ENCODE measurements at places on chromosomes 13 and 19.

GRCh38 chr13:105282406-105283285 lies 1252.8 kb downstream of the EFNB2 start:
- no peak for DNase-seq

GRCh38 chr13:45143346-45143751 lies 23.0 kb downstream of the GTF2F2 start:
- no peak for DNase-seq

DNA sequence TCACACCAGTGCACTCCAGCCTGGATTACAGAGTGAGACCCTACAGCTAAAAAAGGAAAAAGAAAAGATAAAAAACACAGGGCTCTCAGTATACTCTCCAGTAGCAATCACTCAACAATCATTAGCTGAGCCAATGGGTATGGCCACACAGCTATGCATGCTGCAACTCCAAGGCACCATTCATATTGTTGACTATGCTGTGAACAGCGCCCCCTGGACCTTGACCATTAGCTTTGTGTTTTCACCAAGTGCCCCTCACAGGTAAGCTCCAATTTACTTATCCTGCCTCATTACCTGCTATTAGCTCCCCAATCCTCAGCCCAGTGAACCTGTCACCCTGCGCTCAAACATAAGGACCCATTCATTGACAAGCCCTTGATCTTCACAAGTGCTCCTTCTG lies 35.8 kb downstream of the ZIC5 start:
- no peak for DNase-seq

GRCh38 chr19:21335721-21336120 lies 6.5 kb upstream of the ZNF708 start:
- no peak for DNase-seq

GRCh38 chr13:20130652-20131051 lies 30.2 kb downstream of the GJA3 start:
- DNase-seq, result no peak

GRCh38 chr13:113109151-113110047 lies 3.8 kb downstream of the F7 start:
- no peak for DNase-seq

GRCh38 chr13:75220238-75220542 lies 261.8 kb downstream of the TBC1D4 start:
- no peak for DNase-seq

- DNase-seq, result no peak
These were observed 16.1 kb downstream of the ZNF536 start for GRCh38 chr19:30388327-30388726.

DNA sequence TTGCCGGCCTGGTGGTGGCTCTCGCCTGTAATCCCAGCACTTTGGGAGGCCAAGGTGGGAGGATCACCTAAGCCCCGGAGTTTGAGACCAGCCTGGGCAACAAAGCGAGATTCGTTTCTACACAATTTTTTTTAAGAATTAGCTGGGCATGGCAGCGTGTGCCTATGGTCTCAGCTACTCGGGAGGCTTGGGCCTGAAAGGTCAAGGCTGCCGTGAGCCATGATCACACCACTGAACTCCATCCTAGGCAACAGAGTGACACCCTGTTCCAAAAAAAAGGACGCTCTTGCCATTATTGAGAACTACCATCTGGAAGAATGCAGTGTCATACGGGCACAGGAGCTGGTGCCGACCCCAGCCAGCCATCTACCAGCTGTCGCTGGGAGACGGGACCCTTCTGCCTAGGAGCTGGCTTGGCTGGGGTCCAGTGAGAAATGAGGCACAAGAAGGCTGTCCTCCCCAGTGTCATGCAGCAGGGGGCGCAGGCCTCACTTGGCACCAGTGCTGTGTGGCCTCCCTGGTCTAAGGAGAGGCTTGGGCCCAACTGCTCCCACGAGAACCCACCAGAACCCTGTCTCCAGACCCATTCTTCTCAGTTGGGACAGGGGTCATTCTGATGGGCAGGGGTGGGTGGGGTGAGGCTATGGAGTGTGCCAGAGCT lies 12.2 kb upstream of the RELB start:
- no peak for DNase-seq

DNA sequence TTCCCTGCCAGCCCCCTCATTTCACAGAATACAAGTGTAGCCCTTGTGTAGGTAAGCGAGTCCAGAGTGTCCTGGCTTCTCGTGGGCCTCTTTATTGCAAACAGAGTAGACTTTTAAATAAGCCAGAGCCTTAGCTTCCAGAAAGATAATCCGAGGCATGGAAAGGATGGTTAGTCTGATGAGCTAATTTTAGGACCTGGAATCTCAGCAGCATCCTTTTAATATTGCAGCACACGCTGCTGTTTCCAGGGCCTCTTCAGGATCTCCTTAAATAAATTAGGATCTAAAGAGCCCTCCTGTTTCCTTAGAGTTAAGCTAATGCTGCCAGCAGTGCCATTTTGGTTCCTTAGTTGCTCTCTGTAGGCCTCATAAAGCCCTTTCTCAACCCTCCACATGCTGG lies 99.2 kb downstream of the RFC3 start:
- no peak for DNase-seq

GRCh38 chr19:39342647-39343305 lies 555 bp downstream of the SAMD4B start:
- DNase-seq, result peak; percentile 67

GRCh38 chr19:58568453-58569130 lies 4.5 kb downstream of the MZF1 start:
- no peak for DNase-seq

DNA sequence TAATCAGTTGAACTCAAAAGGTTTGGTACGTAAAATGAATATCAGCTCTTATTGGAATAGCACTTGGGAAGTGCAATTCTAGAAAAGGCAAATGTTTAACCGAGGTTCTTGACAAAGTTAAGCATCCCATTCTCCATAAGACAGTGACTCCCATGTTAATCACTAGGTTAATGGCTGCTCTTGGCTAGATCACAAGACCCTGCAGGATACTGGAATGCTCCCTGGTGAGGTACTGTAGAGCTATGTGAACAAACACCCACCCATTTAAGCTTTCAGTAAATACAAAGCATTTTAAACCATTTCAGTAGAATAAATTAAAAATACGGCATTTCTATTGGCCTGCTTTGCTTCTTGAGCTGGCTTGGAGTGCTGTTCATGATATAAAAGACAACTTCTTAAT lies 56.5 kb downstream of the TDRD3 start:
- DNase-seq, result no peak

- no peak for DNase-seq
These were observed 2.2 kb upstream of the FREM2 start for GRCh38 chr13:38684714-38685113.

- no peak for DNase-seq
These were observed 15.6 kb downstream of the SPACA7 start for GRCh38 chr13:112391746-112392145.

DNA sequence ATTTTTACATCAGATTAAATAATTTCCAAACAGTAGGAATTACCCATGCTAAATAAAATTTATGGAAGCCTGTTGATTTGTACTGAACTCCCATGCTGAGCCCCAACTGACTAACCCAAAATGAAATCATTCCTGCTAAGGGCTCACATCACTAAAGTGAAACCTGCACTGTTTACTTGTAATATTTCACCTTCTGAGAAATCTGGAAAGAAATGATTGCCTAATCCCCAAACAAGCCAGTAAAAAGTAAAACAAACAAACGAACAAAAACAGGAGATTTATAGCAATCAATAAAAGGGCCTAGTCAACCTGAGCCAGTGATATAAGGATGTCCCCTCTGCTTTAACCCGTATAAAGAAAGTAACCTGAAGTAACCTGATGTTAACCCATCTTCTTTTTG lies 1599.8 kb downstream of the OLFM4 start:
- no peak for DNase-seq

- no peak for DNase-seq
These were observed 22.9 kb upstream of the CFAP97D2 start for GRCh38 chr13:114155926-114156883.

- DNase-seq, result no peak
These were observed 3.6 kb downstream of the TLE2 start for GRCh38 chr19:3025549-3025886.

- no peak for DNase-seq
These were observed 78.4 kb downstream of the MIPEP start for GRCh38 chr13:23810685-23811240.

- DNase-seq, result no peak
These were observed 47.7 kb upstream of the MAB21L1 start for GRCh38 chr13:35524171-35524570.

GRCh38 chr13:65830411-65831205 lies 1399.5 kb downstream of the PCDH9 start:
- no peak for DNase-seq

- DNase-seq, result no peak
These were observed 41.8 kb downstream of the IGFL3 start for GRCh38 chr19:46082728-46083050.

DNA sequence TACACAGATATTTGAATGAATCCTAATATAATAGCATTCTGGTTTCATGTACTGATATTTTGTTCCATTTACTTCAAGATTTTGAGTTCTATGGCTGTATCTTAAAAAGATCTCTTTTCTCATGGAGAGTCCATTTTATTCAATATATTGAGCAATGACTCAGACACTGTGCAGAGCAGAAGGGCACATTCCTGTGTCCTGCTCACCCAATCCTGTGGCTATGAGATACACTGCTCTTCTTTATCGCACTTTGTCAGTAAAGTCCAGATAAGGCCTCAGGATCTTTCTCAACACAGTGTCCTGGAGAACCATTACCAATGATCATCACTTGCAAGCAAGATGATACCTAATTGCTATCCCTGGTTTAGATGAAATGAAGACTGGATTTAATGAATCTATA lies 155.0 kb downstream of the CYSLTR2 start:
- DNase-seq, result no peak

- DNase-seq, result no peak
These were observed 3.4 kb downstream of the PBX4 start for GRCh38 chr19:19615086-19615485.

DNA sequence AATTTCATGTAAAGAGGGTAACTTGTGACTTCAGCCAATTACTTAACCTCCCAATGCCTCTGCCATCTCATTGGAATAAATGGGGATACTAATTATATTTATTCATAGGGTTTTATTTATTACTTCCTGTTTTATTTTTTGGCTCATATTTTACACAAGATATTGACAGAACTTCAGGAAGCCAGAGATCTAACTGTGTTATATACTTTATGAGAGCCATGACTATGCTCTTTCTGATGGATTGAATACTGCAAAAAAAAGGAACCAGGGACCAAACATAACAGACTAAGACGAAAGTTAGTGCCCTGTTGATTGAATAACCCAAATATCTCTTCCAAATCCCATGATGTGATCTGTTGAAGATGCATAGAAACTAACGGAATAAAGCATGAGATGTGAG lies 243.3 kb upstream of the STARD13 start:
- DNase-seq, result no peak

DNA sequence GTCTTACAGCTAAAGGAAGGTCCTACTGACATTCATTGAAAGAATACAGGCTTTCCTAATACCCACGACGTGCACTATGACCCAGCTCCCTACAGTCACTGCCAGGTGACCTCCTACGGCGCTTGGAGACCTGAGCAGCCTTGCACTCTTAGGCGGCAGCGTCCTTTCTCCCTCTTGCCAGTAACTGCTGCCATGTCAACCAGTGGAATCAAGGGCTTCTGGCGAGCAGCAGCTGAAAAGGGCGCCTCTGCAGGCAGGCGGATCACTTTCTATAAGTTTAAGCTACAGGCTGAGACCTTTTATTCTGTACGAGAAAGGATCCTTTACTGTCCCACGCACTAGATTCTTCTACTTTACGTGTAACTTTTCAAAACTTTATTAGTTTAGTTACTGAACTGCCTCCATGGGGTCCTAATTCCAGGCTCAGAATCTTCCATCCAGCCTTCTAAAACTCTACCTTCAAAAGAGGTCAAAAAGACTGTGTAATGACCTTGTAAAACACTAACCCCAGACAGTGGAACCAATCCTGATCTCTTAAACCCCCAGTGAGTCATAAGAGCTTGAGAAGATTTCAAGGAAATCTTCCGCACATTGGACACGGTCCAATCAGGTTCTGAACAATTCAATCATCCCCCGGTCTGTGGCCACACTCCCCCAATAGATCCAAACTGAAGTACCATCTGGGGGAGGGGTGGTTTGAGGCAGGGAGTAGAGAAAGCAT lies 1.9 kb downstream of the KCTD12 start:
- DNase-seq, result no peak

DNA sequence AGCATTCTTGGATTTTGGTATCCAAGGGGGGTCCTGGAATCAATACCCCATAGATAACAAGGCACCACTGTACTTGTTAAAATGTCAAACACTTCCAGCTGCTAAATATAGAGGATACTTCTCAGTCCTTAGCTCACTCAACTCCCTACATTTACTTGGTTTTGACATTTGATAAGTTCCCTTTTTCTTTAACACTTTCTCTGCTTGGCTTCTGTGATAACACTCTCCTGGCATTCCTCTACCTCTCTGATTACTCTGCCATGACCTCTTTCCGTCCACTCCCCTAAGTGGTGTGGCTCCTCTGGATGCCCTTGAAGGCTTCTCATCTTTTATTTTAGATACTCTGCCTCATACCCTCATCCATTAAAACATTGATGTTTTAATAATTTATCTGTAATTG lies 65.2 kb downstream of the MICU2 start:
- DNase-seq, result no peak

DNA sequence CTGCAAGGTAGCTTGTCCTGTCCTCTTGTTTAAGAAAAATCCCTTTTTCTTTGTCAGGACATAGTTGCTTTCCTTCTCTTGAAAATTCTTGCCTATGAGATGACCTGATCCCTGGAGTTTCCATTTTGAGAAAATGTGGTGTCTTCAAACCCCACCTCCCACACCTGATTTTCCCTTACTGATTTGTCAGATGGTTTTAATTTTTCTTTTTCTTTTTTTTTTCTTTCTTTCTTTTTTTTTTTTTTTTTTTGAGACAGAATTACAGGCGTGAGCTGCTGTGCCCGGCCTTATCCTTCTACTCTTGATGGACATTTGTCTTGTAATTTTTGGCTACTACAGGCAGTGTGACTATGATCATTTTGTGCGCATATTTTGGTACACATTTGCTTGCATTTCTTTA lies 1.2 kb downstream of the ZNF345 start:
- DNase-seq, result no peak

- no peak for DNase-seq
These were observed 268.7 kb downstream of the MZT1 start for GRCh38 chr13:72458701-72459100.

GRCh38 chr13:40471911-40472310 lies 194.5 kb downstream of the FOXO1 start:
- DNase-seq, result no peak

DNA sequence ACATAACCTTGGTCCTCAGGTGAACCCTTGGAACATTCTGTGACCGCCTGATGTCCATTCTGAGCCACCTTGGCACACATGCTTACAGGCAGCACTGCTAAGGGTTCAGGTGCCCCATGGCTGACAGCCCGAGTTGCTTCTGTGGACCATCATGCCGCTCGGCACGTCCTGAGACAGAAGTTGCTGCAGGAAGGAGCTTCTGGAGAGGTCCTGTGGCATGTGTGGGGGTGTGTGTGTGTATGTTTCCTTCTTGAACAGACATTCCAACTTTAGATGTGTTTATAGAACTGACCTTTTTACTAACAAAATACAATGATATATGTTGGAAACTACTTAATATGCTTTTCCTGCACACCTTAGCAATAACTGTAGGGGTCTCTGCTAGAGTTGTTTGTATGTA lies 4.8 kb upstream of the C1QTNF9 start:
- DNase-seq, result no peak

Data from ascending aorta (tissue), 2 donors.